ENCODE measurements at places on chromosomes 7 and 10.

DNA sequence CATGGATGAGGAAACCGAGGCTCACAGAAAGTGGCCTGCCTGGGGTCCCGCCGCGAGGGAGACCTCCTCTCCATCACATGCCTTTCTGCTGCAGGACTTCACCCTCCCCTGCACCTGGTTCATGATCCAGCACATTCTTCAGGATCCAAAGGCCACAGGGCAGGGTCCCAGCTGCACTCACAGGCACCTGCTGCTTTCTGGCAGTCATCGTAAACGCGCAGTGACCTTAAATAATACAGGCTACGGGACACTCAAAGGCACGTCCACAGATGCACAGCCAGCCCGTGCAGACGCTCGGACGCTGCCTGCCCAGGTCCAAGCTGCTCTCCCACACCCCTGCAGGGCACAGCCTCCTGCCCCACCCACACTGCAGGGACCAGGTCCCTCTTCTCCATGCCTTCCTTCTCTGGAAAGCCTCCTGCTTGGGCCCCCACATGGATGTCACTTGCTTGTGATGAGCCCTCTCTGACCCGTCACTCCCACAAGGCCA lies 49.9 kb downstream of the CALML3 start:
- no peak for DNase-seq

- DNase-seq: no peak
These were observed 99.5 kb upstream of the TNRC18 start for GRCh38 chr7:5523052-5523711.

DNA sequence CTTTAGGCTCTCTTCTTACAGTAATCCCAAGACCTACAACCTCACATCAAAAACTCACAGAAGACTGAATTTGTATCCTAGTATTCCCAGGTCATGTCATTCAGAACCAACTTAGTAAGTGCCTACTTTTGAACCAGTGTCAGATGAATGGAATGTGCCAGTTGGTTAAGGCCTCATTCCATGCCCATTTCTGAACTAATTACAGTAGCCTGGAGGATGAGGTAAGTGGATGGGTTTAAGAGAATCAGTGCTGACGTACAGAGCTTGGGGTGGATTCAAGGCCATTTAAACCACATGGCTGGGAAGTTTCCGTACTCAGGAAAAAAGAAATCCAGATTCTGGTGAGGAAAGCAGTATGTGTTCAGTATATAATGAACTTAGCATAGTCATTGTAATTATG lies 21.9 kb upstream of the FOXP2 start:
- DNase-seq: no peak

DNA sequence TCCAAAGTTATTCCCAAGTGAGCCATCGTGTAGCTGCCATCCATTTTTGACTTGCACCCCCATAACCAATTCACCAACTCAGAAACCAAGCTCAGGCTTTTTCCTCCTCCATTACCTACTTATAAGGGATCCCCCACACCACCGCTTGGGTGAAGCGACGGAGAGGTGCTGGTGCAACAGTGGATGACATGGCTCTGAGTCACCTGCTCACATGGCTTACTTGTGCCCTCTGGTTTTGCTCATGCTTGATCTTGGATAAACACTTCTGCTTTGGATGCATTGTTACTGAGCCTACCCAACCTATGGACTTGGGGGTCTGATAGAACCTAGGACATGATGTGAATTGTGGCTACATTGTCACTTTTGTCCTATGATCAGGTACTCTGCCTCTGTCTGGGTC lies 12.0 kb upstream of the AKR1B1 start:
- no peak for DNase-seq

GRCh38 chr10:128875956-128876736 lies 590.9 kb upstream of the MGMT start:
- DNase-seq: no peak

DNA sequence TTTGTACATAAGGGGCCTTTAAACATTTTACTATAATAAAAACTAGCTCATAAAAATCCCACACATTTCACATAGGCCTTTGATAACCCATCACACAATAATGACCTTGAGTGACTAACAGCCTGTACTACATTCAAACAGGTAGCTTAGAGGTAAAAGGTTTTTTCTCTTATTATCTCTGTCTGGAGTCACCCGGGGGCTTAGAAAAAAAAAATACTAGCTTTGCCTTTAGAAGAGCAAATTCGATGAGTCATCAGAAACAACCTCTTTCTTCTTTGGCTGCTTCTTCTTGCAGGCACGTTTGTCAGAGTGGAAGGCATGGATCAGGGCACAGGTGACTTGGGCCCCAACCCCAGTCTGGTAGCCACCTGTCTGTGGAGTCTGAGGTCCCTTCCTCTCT lies 43.4 kb upstream of the ADO start:
- DNase-seq: no peak

DNA sequence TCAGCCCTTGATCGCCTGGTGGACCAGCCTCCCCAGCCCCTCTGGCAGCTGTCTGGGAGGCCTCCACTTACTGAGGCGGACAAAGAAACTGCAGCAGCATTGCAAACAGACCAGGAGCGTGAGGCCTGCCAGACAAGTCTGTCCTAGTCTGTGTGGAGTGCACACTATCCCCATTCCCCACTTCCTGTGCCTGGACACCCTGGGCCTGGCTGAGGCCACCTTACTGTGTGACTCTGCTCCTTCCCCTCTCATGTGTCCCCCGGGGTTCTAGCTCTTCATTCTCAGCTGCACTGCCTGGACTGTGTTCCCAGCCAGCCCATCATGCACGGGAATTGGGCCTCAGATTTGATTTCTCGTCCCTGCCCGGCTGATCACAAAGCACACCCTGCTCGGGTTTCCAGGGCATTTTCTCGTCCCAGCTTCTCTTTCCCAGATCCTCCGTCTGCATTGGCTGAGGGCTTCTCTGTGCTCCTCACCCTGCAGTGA lies 16.7 kb upstream of the C10orf90 start:
- DNase-seq: no peak

DNA sequence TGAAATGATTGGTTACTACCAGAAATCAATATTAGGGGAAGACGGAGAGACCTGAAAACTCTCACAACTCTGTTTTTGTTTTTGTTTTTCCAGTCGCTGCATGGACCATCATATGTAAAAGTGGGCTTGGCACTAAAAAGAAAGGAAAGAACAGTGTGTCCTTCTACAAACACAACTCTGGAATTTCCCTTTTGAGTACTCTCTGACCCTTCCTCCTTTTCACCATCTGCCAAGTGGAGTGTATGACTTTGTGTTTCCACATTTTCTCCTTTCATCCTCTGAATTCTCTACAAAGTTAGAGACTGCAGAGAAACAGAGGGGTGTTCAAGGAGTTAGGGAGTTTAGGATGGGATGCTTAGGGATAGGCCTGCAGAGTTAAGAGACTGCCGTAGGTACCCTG lies 92.0 kb downstream of the MDFIC start:
- DNase-seq: no peak

DNA sequence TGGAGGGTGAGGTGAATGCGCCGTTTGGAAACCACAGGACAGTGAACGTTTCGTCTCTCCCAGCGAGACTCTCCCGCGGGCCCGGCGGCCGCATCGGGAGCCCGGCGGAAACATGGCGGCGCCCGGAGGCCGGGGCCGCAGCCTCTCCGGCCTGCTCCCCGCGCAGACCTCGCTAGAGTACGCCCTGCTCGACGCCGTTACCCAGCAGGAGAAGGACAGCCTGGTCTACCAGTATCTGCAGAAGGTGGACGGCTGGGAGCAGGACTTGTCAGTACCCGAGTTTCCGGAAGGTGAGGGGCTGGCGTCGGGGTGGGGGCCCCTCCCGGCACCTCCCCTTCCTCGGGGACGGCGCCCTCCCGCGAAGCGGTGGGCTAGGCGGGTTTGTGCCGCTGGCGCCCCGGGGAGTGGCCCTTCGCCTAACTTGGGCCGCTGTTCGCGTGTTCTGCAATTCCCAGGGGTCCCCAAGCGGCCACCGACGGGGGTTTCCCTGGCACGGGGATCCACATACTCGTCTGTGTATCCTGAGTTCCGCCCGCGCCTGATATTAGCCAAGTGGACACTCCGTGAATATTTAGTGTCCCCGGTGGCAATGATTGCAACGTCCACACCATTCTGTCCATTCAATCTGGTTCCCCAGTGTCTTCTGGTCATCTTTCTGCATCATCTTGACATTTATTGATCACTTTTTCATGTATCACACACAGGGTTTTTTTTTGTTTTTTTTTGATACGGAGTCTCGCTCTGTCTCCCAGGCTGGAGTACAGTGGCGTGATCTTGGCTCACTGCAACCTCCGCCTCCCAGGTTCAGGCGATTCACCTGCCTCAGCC lies 514 bp downstream of the NHLRC2 start:
- no peak for DNase-seq

GRCh38 chr7:156456503-156457115 lies 184.0 kb upstream of the RNF32 start:
- DNase-seq: no peak

DNA sequence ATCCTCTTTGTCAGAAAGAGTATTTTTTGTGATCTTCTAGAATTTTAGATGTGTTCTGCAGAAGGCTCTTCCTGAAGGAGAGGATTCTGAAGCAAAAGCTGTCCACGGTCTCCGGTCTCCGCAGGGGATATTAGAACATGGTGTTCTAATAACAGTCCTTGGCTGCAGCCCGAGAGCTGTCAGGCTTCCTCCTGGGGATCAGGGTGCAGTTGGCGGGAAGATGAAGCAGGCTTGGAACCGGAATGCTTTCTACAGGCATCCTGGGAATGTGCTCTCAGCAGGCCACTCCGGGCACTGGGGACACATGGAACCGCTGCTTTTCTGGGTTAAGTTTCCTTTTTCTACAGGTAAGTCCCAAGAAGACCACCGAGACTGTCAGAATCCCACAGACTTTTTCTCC lies 118.6 kb upstream of the PARD3 start:
- no peak for DNase-seq

- no peak for DNase-seq
These were observed 7.9 kb downstream of the PRPF18 start for GRCh38 chr10:13594641-13595040.

- no peak for DNase-seq
These were observed 26.7 kb downstream of the TMEM273 start for GRCh38 chr10:49161411-49161997.

GRCh38 chr10:5584895-5585516 lies 60.2 kb downstream of the CALML3 start:
- DNase-seq: no peak

GRCh38 chr7:157612664-157613561 lies 276.1 kb downstream of the DNAJB6 start:
- DNase-seq: no peak

DNA sequence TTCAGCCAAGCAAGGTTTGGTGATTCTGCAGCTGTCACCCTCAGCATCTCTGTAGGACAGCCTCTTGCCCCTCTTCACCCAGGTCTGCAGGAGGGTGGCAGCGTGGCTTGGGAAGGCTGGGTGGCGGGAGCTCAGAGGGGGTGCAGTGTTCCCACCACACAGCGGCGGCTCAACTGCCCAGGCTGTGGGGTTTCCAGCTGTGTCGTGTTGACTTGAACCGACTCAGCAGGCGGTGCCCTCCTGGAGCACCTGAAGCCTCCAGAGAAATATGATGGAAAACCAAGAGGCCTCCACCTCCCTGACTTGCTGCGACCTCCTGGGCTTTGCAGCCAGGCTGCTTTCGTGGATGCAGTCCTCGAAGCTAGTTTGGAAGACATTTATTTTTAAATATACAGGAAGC lies 68.0 kb upstream of the KLF6 start:
- DNase-seq: no peak

GRCh38 chr7:101882005-101882421 lies 64.6 kb downstream of the CUX1 start:
- DNase-seq: no peak

DNA sequence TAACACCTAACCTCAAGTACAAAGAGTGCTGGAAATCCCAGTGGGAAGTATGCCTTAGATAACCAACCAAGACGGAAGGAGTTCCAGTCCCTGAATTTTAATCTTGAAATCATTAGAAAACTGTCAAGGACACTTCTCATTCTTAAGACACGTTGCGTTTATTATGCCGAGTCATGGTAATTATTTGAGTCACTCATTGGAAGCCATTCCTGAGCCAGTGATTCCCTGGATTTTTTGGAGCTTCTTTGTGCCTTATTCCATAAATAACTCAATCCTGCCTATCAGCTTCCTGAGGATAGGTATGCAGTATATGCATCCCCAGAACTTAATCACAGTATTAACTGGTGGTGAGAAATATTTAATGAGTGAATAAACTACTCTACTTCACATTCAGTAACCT lies 77.4 kb downstream of the PPP1R17 start:
- DNase-seq: no peak

DNA sequence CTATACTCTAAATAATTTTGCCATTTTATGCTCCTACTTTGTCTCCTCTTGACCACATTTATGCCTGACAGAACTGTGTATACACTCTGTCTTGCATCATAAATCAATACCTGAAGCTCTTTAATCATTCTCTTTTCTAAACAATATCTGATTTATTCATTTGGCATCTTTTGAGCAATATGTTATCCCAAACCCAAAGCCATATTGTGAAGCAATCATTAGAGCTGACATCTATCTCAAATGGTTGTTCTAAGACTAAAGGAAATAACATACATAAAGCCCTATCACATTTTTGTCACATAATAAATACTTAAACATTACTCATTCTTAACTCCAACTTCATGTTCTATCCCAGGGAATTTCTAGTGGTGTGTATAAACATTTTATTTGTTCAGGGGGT lies 717.6 kb downstream of the SORCS1 start:
- no peak for DNase-seq

GRCh38 chr7:44347546-44348114 lies 22.2 kb upstream of the CAMK2B start:
- no peak for DNase-seq

GRCh38 chr7:50590535-50590934 lies 25.3 kb upstream of the DDC start:
- DNase-seq: no peak

GRCh38 chr10:62779487-62780248 lies 24.9 kb upstream of the ADO start:
- DNase-seq: no peak

GRCh38 chr7:12670000-12670729 lies 17.3 kb upstream of the ARL4A start:
- DNase-seq: no peak

DNA sequence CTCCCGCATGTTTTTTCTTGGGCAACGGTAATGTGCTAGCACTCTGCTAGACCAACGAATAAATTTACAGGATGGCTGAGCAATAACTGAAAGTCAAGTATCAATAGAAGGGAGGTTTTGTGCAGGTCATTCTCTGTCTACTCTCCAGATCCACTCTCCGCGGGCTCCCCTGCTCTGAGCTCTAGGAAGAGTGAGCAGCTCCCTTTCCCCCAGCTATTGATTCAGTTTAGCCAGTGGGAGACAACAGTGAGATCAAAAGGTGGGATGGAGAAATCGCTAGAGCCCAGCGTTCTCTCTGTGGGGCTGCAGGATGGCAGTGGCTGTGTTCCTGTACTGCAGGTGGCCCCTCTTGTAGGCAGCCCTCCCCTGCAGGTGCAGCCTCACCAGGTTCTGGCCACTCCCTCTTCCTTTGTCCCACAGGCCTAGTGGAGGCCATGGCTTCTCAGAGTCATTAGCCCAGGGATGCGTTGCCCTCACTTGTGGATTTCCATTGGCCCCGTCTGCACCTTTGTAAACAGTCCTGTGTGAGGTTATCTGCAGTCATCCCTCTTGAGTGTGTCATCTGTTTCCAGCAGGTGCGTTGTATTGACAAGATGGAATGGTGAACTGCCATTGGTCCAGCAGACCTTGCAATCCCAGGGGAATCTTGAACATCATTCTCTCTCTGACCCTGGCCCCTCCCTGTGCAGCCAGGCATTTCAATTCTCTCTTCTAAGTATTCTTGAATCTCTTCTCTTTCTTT lies 11.1 kb downstream of the MSRB2 start:
- no peak for DNase-seq

Measured in neuronal stem cell (in vitro differentiated cells).